MM.1S (cell line): ENCODE measurements at places on chromosomes 12 and 14.

DNA sequence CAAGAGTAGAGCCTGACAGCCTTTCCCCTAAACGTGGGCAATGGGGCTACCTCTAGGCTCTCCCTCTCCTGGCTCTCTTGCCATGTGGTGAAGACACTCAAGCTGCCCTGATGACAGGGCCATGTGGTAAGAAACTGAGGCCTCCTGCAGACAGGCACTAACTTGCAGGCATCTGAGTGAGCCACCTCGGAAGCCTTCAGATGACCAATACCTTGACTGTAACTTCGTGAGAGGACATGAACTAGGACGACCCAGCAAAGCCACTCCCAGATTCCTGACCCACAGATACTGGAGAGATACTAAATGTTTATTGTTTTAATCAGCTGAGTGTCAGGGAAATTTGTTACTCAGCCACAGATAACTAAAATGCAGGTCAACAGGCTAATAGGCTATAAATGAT lies 96.4 kb downstream of the EFCAB11 start:
- no peak for DNase-seq

- no peak for DNase-seq
Measured at GRCh38 chr12:122867691-122868461, 28.0 kb downstream of the VPS37B start.

- DNase-seq: peak; percentile 7
Measured at GRCh38 chr14:28294834-28295440, 471.6 kb upstream of the FOXG1 start.

DNA sequence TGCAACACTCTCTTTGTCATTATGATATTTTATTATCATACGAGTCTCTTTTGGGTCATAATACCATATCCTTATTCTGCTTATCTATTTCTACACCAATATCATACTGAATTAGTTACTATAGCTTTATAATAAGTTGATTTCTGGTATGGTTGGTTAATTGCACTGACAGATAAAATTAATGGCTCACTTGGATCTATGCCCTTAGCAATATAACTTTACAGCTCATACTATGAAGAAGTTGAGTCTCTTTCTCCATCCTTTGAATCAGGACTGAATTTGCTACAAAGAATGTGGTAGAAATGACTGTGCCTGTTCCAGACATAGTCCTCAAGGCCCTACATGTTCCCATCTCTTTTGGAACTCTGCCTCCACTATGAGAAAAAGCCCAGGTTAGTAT lies 139.7 kb upstream of the DYRK2 start:
- no peak for DNase-seq
